ENCODE measurements at places on chromosomes 1 and 21.
A peak's percentile ranks its signal among the peaks of the same experiment; 100 is the strongest.

DNA sequence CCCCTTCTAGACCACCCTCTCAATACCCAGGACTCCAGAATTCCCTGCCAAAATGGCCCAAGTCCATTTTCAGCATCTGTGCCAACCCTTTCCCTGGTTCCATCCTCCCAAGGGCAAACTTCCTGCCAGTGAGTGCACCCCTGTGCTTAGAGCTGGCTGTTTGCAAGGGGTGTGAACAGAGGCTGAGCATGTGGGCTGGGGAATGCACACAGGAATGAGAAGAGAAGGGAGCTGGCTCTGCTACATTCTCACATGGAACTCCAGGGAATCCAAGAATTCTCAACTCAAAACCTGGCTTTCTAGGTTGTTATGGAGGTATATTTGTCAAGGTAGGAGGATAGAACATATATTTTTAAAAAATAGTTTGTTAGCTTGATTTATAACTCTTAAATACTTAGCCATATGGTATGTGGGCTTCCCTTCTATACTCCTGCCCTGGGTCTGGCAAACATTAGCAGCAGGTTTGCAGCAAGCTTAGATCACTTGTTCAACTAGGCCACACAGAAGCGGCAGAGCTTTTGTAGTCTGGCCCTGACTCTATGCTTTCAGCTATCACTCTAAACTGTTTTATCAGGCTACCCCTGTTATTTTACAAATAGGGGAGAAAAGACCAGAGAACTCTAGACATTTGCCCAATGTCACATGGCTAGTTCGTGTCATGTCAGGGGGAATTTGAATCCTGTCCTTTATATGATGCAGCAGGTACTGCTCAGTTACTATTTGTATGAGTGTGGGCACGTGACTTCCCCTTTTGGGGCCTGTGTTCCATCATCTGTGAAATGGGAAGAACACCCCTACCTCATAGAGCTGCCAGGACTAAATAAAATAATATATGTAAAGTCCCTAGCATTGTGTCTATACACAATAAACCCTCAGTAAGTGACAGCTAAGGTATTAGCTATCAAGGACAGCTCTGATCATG, 8.1 kb upstream of the STMN1 start:
- DNase-seq, result no peak

GRCh38 chr1:72115290-72115689, 167.0 kb downstream of the NEGR1 start:
- no peak for DNase-seq

DNA sequence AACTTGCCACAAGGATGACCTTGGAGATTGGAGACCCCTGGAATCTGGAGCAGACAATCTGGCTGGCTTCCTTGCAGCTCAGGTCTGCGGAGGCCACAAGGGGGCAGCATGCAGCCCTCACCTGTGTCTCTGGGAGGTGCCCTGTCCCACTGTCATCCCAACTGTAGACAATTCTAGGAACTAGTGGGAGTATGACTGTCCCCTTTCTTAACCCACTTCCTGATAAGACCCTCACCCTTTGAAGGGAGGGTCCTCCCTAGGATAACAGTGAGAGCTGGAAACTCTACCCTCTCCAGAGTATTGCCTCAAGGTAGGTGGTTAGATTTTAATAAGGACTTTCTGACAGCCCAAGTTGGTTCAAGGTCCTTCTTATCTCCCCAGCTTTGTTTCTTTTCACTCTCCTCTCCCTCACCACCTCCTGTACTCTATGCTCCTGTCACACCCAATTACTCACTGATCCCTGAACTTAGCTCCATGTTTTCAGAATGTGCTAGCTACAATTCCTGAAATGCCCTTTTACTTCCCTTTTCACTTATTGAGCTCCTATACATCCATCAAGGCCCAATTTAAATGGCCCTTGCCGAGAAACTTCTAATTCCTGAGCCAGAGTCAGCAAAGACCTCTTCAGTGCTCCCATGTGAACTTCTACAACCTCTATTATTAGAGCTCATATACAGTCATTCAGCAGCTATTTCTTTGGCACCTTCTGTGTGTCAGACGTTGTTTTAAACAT, 9.2 kb upstream of the KCNQ4 start:
- peak; percentile 67 for DNase-seq

DNA sequence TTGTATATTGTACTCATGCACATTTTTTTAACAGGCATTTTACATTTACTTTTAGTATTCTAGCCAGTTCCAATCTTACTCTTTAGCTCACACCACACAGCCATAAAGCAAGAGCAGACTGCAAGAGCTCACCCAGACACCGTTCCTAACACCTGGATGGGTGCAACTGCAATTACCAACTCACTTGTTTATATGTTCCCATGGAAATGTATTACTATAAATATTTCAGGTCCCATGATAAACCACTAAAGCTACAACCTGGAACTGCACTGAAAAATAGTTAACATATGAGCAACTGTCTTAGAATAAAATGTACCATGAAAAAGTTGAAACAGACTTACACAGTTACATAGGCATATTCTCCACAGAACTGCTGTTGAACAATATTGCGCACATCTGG, 30.8 kb downstream of the USP48 start:
- no peak for DNase-seq

- no peak for DNase-seq
Observed at GRCh38 chr1:209835782-209836298, 8.1 kb downstream of the UTP25 start.

- DNase-seq, result no peak
Observed at GRCh38 chr1:228073857-228074545, 8.5 kb upstream of the ARF1 start.

- DNase-seq, result no peak
Observed at GRCh38 chr1:70093250-70093975, 112.0 kb downstream of the LRRC40 start.

DNA sequence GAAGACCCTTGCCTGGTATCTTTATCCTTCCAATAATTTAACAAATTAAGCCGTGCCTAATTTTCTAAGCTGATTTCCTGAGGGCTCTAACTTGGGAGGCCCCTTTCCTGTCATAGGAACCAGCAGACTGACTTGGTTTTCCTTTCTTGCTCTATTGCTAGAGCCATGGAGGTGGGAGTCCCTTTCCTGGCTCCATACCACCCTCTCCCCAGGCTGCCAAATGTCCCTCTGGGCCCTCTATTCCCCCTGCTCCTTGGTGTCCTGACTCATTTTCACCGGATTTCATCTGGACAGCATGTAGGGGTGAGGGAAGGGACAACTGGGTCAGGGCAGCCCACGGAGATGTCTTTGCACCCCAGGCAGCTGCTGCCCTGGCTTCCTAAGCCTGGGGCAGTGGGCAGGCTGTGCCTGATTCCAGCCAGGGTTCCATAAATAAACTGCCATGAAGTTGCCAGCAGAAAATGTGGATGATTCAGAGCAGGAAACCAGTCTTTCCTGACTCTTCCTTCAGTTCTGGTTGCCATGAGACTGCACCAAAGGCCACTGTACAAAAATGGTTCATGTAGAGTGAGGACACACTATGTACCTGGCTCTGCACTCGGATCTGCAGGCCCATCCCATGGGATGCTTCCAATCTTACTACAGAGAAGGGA, 38.0 kb upstream of the SERBP1 start:
- no peak for DNase-seq

DNA sequence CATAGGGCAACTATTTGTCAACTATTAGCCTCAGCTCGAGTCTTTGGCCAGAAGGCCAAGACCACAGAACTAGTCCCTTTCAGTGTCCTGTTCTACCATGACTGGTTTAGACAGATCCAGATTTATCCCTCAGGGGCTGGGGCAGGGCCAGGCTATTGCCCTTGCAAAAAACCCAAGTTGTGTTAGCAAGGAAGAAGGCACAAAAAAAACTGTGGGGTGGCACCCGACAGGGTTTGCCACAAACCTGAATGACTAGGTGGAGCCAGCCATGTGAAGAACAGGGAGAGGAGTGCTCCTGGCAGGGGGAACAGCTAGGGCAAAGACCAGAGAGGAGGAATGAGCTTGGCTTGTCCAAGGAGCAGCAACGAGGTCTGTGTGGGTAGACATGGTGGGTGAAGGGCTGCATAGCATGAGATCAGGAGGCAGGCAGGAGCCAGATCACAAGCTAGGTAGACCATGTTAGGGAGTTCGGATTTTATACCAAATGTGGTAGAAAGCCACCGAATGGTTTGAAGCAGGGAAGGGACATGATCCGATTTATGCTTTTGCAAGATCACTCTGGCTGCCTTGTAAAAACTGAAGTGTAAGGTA, 4.3 kb downstream of the DCST1 start:
- no peak for DNase-seq

GRCh38 chr1:29563092-29563491, 326.8 kb downstream of the PTPRU start:
- DNase-seq, result no peak

DNA sequence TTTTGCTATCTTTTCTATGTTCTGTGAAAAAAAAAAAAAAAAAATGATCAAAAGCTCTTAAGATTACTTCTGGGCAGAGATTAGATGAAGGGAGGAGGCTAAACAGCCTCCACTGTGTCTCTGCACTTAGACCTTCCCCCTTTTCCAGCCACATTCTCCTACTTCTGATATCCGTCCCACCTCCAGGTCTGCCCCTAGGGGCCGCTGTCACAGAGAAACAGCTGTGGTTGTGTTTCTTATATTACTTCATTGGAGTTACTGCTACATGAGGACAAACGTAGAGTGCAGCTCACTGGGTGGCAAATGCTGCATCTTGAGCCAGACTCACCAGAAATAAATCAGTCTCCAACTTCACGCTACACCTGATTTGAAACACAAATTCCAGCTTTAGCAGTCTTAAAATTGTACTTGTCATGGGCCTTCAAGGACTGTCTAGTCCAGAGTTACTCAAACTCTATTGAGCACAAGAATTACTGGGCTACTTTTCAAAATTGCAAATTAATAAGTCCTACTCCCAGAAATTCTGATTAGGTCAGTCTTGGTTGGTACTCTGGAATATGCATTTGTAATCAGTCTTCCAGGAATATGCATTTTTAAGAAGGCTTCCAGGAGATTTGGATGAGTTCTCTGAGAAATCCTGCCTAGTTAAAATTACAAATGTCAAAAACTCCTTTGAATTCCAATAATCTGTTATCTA, 125.2 kb upstream of the PTBP2 start:
- no peak for DNase-seq

DNA sequence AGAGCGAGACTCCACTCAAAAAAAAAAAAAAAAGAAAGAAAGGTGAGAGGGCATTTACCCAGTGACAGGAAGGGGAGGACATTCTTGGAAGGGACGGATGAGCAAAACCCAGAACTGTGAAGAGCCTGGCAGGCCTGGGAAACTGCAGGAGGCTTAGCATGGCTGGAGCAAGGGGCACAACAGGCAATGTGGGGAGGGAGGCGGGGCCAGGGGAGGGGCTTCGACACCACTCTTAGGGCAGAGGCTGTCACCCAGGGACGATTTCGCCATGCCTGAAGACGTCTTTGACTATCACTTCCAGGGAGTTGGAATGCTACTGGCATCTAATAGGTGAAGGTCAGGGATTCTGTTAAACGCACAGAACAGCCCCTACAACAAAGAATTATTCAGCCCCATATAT, 184.0 kb downstream of the HUNK start:
- DNase-seq, result no peak

GRCh38 chr21:30881480-30881879, at the start of gene KRTAP11-1:
TSS of gene KRTAP11-1 (minus strand) at chr21:30881580. CDS start at chr21:30881524, 56 bp downstream.
- DNase-seq, result no peak

DNA sequence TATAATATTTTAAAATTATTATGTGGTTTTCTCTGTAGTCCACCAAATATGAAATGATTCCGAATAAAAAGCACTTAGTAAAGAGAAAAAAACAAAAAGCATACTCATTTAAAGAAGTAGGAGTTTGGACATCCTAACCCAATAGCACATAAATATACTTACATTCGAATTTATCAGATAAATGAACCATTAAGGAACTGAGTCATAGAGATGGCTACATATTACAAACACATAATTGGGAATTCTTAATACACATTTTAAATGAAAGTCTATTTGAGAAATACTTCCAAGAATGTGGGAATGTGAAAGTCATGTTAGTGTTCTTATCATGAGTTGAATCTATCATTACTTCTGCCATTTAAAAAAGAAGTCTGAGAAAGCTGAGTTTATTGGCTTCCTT, 75.0 kb downstream of the USP24 start:
- no peak for DNase-seq

DNA sequence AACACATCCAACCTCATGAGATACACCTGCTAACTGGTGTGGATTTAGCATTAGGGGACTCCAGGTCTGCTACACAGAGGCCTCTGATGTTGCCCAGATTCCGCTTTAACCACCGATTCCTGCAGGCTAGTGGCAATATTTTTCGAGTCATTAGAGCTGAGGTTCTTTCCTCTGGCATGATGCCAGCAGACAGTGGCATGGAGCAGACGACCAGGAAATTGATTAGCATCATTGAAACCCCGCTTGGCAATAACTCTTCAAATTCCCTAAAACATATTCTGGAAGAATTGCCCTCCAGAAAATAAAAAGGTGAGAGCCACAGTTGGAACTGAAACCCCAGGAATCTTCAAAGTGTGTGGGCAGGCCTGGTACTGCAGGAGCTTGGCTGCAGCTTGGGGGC, 28.4 kb upstream of the ETV3 start:
- DNase-seq, result no peak

- DNase-seq, result no peak
Observed at GRCh38 chr1:223270155-223270554, 93.8 kb downstream of the SUSD4 start.

GRCh38 chr1:157782931-157783330, 6.0 kb upstream of the FCRL2 start:
- no peak for DNase-seq

GRCh38 chr1:246417152-246417812, 89.8 kb downstream of the SMYD3 start:
- no peak for DNase-seq

- no peak for DNase-seq
Observed at GRCh38 chr1:172588296-172589291, 55.6 kb downstream of the SUCO start.

GRCh38 chr1:156768610-156769295, 1.4 kb downstream of the PRCC start:
- DNase-seq, result no peak

GRCh38 chr1:211347077-211347844, 20.6 kb downstream of the TRAF5 start:
- no peak for DNase-seq

DNA sequence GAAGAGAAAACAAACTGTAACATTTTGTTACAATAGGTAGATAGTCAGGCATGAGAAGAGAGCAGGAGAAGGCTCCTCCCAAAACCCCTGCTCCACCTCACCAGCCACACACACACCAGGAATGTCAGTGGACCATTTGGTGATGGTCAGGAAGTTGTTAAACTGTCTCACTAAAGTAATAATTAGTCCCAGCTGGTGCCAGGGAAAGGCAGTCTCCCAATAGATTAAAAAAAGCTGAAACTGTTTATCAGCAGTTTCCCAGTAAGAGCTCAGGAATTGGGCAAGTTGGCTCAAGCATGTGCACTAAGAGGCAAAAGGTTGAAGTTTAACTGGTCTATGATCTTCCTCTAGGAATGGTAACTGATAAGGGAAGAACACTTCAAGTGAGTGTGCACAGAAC, 249.6 kb downstream of the COL11A1 start:
- no peak for DNase-seq

- no peak for DNase-seq
Observed at GRCh38 chr1:2145946-2146835, 48.4 kb downstream of the FAAP20 start.

DNA sequence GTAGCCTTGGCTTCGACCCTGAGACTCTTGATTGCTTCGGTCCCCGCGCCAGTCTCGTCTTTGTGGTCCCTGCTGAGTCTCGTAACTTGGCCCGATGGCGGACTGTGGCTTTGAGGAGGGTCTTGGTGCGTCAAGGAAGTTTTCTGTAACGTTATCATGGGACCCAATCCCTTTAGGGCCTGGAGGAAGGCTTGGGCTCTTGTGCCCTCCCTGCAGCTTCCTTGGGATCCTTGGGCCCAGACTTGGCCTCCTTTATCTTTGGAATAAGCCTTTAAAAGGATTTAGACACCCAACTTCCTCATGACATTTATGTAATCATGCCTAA, 371 bp downstream of the ZMPSTE24 start:
- no peak for DNase-seq
